ENCODE measurements at places on chromosomes 13 and 19.

DNA sequence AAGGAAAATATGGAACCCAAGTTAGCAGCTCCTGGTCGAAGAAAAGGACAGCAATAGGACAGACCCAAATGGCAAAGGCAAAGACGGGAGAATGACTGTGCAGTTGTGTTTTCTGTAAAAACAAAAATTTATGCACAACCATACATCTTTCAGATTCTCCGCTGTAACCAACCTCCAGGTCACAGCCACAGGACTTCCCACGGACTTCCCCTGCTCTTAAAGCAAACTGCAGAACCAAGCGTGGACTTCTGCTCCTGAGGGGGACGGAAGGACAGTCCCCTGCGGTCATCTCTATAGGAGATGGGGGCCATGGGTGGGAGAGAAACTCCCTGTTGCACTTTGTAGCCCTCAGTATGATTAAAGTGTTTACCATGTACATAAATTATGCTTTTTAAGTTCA is 2.5 kb downstream of the GRTP1 start:
- no peak for DNase-seq

DNA sequence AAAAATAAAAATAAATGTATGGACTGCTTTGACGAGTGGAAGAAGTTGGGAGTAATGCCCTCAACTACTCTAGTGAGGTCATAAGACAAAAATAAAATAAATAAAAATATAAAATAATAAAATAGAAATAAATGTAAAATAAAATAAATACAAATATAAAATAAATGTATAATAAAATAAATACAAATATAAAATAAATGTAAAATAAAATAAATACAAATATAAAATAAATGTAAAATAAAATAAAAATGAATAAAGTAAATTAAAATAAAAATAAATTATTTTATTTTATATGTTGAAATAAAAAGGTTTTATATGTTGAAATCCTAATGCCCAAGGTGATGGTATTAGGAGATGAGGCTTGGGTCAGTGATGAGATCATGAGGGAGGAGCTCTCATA is 20.1 kb upstream of the IGSF23 start:
- no peak for DNase-seq

DNA sequence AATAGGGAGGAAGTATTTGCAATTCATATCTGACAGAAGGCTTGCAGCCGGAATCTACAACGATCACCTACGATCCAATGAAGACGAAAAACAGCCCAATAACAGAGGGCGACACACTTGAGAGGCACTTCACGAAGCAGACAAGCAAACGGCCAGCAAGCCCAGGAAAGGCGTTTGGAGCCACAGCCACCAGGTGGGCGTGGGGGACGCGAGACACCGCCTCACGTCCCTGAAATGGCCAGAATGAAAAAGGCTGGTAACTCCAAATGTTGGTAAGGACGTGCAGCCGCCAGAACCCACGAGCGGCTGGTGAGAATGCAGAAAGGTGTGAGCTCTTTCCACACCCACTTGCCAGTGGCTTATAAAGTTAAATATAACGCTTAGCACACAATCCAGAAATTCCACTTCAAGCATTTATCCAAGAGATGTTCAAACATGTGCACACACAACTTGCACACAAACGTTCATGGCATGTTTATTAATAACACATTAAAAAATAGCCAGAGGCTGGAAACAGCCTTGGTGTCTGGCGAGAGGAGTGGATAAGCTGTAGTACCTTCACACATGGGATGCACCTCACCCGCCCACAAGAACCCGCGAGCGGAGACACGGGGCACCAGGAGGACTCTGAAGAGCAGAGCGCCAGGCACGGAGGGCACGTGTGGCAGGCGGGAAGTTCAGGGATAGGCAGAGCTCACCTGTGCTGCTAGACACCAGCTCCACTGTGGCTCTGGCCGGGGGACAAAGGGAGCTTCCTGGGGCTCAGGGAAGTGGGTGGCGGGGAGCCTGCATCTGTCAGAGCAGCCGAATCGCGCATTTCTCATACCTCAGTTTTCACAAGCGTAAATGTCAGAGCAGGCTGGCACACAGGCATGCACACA is 89.3 kb downstream of the SPACA7 start:
- DNase-seq: no peak

DNA sequence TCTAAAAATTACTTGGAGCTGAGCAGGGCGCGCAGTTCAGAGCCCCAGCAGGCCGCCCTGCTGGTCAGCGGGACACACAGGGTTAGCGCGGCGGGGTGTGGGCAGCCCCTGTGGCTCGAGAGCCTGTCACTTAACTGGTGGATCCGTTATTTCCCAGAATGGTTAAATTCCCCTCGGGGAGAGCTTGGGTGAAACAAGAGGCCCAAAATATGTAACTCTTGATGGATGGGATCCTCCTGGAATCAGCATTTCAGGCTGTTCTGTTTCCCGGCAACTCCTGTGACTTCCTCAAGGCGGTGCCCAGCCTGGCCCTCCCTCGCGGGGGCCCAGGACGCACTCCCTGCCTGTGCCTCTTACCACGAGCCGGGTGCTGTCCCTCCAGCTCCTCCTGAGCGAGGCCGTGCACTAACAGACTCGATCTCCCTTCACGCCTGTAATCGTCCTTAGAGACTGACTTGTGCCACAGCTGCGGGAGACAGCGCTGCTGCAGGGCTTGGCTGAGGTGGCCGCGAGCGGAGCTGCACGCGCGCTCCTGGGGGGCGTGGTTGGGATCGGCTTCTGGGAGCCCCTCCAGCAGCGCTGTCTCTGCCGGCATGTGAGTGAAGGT is 9.7 kb downstream of the PTBP1 start:
- DNase-seq: no peak

GRCh38 chr19:5115771-5116202 is 146.9 kb downstream of the KDM4B start:
- no peak for DNase-seq

Data from stimulated activated CD8-positive, alpha-beta memory T cell treated with anti-CD3 and anti-CD28 coated beads, Interleukin-4, amount 100 ng/mL, for 1 hour (primary cell).